ENCODE measurements at places on chromosomes 2 and 18.

- DNase-seq, result no peak
Measured at GRCh38 chr2:74944987-74945787, 13.3 kb upstream of the POLE4 start.

GRCh38 chr2:171185941-171186340, 25.2 kb upstream of the TLK1 start:
- no peak for DNase-seq

GRCh38 chr2:127146820-127147502, 40.0 kb upstream of the BIN1 start:
- no peak for DNase-seq

GRCh38 chr2:225487878-225488416, 88.4 kb downstream of the NYAP2 start:
- no peak for DNase-seq

GRCh38 chr2:175152242-175152641, 15.8 kb downstream of the ATF2 start:
- DNase-seq, result no peak

GRCh38 chr2:238920053-238920452, 72.2 kb downstream of the TWIST2 start:
- DNase-seq, result no peak

DNA sequence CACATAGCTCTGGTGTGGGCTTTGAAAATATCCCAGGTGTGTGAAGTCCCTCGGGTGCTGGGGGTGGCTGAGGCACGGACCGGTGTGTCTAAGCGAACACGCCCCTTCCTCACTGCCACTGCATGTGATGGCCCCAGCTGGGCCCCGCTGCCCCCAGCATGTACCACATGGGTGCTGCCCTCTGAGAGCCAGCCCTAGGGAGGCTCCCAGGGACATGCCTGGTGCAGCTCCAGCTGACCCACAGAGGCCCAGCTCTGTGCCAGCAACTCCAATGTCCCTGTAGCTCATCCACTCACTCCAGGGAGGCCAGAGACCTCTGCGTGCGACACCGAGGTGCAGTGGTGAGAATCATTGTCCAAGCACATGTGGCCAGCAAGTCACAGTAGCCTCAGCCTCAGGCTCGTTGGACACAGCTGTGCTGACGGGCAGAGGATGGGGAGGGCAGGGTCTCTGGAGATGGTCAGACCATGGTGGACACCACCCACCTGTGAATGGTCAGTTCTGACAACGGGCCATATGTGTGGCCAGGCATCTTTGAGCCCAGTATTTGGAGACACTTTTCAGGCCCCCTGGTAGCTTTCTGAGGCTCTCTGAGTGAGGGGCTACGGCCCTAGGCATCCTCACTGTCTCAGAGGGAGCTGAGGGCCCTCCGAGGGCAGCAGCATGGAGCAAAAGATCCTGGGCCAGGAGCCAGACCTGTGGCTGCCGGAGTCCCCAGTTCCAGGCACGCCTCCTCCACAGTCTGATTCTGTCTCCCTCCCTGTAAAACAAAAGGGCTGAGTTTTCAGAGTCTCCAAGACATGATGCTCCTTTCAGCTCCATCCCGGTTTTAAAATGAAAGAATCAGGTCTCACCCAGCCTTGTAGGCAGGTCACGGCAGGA, 220.7 kb downstream of the NDUFA10 start:
- no peak for DNase-seq

GRCh38 chr2:88613921-88614320, 13.3 kb downstream of the EIF2AK3 start:
- DNase-seq, result no peak

DNA sequence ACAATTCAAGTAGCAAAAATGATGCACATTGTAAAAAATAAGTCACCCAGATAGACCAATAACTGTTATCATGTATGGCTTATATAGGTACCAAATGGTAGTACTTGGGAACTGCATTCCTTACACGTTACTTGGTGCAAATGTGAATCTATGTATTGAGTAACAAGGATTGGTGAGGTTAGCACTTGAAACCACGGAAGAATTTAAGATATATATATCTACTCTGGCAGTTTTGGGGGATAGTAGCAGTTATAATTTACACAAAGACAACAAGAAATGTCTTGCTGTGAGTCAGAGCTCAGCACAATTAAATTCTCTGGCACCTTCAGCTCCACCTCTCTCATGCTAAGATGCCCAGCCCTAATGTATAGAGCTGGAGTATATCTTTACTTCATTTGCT, 359.4 kb upstream of the RAB12 start:
- no peak for DNase-seq

DNA sequence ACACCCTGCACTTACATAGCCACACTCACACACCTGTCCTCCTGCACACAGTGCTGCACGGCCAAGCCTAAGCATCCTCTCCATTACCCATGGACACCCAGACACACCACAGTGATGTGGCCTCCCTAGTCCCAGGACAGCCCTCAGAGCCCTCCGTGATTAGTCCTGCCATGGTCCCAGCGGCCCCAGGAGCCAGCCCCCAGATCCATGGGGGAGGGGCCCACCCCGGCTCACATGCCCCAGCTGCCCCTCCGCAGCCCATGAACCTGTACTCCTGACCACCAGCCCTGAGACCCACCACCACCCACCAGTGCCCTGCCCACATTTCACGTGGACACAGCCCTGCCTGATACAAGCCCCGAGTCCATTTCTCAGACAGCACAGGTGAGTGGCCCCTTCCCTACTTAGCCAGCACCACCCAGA, 8.1 kb upstream of the DUSP2 start:
- DNase-seq, result no peak

- DNase-seq, result no peak
Measured at GRCh38 chr2:223433461-223433860, 168.7 kb downstream of the SCG2 start.

DNA sequence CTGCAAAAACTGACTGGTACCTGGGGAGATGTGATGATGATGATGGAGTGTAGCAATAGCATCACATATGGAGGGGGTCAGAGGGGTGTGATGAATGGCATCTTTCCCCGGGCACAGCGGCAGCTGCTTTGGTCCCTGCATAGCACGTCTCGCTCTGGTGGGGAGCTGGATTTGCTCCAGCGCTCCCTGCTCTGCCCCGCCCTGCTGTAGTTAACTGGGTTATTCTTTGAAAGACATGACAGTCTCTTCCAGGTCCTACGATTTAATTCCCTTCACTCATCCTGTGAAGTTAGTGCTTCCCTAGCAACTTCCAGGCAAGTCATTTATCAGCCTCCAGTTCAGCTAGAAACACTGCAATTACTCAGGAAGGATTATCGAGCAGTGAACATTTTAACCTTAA, 463.1 kb downstream of the TSN start:
- no peak for DNase-seq

DNA sequence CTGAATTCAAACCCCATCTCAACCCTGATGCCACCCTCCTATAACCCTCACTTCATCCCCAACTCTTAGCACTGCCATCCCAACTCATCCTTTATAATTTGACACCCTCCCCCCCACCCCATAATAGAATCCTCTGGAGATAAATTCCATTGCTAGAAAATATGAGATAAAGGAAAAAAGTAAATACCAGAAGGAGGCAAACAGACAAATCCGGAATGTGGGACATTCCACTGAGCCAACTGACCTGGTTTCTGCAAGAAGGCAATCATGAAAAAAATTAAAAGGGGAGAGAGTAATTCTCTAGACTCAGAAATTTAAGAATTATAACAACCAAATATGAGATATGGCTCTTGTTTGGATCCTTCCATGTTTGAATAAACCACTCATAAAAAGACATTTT, 132.4 kb downstream of the CYP26B1 start:
- no peak for DNase-seq

- no peak for DNase-seq
Measured at GRCh38 chr2:31660165-31660564, 79.4 kb upstream of the SRD5A2 start.

- DNase-seq, result no peak
Measured at GRCh38 chr18:30132959-30133358, 909.6 kb downstream of the DSC3 start.

DNA sequence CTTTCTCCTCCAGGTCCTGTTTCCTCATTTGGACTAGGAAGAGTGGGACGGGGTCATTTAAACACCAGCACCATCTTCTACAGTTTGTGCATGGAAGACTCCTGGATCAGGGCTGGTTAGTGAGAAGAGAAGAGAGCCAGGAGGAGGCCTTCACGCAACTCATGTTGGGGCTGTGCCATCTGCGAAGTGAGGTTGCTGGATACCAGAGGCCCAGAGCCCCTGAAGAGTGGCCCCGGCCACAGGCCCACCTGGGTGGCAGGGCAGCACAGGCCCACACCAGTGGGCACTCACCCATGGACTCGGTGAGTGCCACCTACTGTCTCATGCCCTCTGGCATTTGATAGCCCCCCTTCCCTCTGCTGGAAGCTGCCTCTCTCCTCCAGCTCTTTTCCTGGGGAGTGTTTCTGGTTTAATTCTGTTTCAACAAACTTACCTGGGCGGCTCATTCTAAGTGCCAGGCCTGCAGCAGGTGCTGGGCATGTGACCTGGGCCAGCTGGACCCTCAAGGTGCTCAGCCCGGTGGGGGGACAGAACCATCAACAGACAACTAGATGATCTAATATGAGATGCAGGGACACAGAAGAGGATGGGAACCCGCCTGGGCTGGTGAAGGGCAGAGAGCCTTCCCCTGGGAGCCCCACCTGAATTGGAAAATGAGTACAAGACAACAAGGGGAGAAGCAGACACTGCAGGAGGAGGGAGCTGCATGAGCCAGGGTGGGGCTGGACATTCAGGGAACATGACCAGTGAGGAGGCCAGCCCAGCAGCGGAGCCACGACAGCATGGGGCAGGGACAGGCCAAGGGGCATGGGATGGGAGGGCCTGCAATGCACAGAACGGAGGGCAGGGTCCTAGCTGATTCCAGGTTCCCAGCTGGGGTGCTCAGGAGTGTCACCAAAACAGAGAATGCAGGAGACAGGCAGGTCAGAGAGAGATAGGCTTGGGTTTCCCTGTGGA, 70.6 kb downstream of the MARCO start:
- DNase-seq, result no peak

- no peak for DNase-seq
Measured at GRCh38 chr2:189527812-189528592, 52.6 kb downstream of the SLC40A1 start.

DNA sequence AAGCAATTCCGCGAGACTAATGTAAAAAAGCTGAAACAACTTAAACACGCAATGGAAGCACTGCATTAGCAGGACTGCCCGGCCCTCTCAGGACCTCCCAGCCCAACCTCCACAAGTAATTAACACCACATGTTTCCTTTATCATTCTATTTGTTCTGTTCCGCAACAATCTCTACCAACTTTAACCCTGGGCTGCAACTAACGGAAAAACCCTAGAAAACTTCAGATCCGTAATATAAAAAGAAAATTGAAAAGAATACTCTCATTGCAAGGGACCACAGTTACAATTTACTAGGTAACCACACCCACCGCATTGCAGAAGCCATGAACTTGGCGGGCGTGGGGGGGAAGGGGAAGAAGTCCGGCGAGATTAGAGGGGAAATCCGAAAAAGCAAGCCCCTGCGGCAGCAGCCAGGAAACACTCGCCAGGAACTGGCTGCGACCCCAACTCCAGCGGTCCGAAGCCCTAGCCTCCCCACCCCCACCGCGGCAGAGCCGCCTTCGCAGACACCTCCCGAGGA, 1.2 kb downstream of the EPB41L3 start:
- no peak for DNase-seq

DNA sequence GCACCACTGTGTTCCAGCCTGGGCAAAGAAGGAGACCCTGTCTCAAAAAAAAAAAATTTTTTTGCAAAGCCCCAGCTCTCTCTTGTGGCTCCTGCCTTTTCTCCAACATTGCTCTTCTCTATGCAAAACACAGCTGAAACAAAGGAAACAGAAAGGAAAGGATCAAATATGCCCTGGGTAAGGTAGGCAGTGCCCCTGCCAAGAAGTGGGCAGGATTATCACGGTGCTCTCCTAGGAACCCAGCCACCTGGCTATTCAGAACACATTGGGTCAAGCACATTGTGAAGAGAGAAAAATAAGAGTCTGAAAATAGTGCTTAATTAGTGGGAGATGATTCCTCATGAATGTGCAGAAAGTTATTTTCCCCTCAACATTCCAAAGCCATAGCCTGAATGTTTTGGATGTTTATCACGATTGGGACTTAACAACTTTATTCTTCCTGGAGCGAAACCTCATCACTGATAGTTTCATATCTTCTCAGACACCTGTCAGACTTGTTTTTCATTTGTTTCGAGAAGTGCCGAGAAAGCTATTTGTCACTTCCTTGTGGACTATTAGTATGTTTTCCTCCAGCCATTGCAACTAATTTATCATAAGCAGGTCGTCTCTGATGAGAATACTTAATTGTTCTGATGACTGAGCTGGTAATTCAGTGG, 42.7 kb upstream of the RPL31 start:
- no peak for DNase-seq

- DNase-seq, result no peak
Measured at GRCh38 chr2:102346381-102347130, 9.0 kb upstream of the IL18R1 start.

DNA sequence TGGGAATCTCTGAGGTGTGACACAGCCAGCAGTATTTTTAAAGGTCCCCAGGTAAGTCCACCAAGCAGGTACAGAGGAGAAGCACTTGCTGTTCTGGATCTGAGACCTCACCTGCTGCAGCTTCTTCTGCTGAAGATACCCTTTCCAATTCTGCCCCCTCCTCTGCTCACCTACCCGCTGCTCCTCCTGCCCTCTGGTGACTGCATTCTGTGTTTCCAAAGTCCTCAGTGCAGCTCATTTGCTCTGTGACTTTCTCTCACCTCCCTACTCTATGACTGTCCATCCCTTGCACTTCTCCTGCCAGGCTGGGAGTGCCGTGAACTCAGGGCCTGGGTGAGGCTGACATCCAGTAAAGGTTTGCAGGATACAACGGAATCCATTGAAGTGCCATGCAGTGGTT, 205.2 kb upstream of the LYPD1 start:
- DNase-seq, result no peak

- DNase-seq, result no peak
Measured at GRCh38 chr18:37391698-37392548, 173.7 kb downstream of the CELF4 start.

DNA sequence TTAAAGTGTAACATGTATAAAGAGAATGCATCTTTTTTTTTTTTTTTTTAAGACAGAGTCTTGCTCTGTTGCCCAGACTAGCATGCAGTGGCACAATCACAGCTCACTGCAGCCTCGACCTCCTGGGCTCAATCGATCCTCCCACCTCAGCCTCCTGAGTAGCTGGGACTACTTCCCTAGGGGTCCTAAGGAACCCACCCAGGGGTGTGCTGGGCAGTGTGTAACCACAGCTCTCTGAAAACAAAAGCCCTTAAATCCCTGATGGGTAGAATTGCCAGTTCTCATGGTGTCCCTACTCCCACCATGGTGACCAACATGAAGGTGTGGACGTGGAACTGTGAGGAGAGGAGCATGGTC, 105.6 kb upstream of the ST3GAL5 start:
- DNase-seq, result no peak

DNA sequence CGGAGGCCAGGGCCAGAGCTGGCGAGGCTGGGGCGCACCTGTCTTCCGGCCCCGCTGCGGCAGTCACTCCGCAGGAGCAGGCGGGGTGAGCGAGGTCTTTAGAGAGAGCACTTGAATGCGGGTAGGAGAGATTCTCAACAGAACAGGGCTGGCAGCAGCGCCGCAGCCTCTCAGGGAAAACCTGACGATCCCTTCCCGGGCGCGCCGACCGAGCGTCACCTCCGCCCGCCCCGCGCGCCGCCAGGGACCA, 526 bp downstream of the PRKRA start:
- no peak for DNase-seq

Data from activated CD4-positive, alpha-beta T cell treated with anti-CD3 and anti-CD28 coated beads, Interleukin-2, amount 50 U/mL, for 48 hours (primary cell).